ENCODE measurements at places on chromosomes 7 and 10.
A peak's percentile ranks its signal among the peaks of the same experiment; 100 is the strongest.

- DNase-seq, result peak; percentile 76
Measured at GRCh38 chr10:94403380-94404213, 1.3 kb downstream of the TBC1D12 start.

DNA sequence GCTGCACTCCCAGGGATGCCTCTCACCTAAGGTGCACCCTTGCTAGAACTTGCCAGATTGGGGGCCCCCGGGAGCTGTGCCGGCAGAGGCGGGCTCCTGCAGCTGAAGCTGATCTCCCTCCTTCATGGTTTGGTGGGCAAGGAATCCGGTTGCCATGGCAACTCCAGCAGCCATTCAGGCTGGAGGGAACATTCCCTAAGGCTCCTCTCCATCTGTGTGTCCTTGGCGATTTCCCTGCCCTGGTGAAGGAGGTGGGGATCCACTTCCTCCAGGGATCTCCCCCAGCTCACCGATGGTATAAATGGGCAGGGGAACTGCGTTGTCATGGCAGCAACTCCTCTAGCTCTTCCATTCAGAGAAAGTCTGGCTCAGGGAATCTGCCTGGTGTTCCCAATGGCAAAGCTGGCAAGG is 49.6 kb upstream of the GPR158 start:
- no peak for DNase-seq

- peak; percentile 51 for DNase-seq
Measured at GRCh38 chr7:107047902-107048782, 3.6 kb downstream of the PRKAR2B start.

DNA sequence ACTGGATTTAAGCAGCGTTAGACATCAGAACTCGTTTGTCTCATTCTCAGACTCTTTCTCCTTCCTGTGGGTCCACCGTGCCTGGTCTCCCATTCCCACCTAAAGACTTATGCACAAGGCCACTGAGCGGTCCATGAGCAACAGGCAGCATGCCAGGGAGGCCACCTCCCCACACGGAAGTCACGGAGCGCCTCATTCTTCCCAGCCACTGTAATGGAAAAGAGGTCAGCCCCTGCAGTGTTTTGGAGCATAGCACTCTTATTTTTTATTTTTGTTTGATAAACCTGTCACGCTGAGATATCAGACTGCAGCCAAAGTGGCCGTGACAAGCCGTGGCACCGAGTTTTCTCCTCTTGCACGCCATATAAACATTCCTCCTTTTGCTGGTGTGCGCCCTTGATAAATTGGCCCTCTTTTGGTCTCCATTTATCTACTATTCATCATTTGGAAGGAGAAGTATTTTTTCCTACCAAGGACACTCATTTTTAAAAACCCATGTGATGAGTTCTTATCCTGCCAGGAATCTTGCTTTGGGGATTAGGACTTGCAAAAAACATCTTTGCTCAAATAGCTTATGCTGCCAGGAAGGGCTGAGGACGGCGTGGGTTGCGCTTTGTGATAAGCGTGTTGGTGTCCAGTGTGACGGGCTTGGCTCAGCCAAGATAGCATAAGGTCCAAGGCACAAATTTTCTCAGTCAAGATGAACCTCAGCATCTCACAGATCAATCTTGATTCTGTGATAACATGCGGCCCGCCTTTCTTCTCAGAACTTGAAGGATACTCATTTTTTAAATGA is 206.0 kb downstream of the CCDC3 start:
- DNase-seq, result no peak

- no peak for DNase-seq
Measured at GRCh38 chr10:32893434-32893833, 64.6 kb downstream of the ITGB1 start.

DNA sequence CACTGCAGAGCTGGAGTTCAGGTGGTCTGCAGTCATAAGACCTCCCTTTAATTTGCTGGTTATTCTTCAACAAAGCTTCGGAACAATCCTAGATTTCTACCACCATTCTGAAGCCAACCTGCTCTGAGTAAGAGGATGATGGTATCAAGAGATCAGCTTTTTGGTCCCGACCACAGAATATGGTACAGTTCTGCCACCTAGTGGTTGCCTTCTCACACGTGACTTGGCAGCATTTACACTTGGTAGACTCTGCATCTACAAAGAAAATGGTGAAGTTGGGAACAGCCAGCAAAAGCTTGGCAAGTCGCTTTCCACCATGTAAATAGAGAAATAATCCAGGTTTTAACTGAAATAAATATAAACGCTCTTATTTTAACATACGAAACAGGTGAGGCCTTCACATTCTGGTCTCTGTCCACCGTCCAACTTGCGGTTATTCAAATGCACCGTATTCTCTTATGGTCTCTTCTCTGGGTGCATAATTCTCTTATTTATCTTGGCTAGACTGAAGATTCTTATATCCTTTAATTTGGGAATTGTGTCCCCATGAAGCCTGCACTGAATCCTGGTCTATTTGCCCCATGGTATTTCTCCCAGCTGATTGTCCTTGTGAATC is 173.9 kb upstream of the GRM3 start:
- DNase-seq, result peak; percentile 81

- DNase-seq, result peak; percentile 5
Measured at GRCh38 chr10:78335691-78336401, 302.2 kb downstream of the RPS24 start.

- DNase-seq, result no peak
Measured at GRCh38 chr10:131553581-131553980, 242.1 kb upstream of the TCERG1L start.

DNA sequence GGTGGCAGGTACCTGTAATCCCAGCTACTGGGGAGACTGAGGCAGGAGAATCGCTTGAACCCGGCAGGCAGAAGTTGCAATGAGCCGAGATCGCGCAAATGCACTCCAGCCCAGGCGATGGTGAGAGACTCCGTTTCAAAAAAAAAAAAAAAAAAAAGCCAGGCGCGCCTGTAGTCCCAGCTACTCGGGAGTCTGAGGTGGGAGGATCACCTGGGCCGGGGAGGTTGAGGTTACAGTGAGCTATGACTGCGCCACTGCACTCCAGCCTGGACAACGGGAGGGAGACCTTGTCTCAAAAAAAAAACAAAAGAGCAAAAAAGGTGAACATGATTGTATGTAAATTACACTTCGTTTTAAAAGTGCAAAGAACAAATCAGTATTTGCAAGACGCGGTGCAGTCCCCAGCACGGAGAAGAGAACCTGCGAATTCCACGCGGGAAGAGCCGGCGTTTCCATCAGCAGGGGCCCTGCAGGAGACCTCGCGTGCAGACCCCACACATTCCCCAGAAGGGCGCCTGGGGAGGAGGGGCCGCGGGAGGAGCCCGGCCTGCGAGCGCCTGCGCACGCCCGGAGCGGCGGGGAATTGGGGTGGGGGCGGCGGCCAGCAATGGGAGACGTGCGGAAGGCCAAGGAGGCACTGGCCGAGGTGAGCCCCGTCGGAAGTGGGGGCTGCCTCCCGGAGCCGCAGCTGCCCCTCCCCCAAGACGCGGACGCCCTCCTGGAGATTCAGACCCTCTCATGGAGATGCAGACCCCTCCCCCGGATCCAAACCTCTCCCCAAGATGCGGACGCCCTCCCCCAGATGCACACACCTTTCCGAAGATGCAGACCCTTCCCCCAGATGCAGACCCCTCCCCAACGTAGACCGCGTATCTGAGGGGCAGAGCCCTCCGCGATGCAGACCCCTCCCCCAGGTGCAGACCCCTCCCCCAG is 16.7 kb upstream of the SUN1 start:
- DNase-seq, result no peak

DNA sequence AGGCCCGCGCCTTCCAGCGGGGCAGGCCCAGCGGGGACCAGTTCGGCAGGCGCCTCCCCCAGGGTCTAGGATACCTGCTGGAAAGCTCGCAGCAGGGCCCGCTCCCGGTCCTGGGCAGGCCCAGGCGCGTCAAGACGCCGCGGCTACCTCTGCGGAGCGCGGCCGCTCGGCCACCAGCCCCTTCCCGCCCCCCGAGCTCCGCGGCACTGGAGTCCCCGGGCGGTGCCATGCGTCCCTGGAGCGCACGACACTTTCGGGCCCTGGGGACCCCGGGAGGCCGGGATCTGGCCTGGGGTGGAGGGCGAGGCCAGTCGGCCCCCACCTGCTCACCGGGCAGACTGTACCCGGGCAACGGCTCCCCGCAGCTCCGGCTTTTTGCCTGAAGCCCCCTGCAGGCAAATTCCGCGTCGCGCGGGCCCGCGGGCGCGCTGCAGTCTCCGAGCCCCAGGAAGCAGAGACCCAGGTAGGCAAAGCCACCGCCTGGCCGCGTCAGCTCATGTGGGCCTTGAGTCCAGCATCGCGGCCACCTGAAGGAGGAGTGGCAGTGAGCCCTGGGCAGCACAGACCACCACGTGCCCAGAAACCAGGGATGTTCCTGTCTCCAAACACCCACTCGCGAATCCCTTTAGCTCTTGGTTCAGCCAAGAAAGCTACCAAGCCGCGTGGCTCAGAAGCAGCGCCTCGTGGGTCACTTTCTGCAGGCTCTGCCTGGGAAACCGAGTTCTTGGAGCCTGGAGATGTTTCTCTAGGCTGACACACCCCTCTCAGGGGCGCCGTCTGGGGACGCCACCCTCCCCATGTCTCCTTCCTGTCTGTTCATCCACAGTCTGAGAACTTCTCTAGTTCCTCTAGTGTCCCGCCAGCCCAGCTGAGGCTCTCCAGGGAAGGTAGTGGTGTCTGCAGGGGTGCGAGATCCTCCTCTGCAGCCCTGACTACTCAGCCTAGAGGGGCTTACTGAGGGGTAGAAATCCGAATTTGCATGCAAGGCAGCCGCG is 46.1 kb upstream of the APBB1IP start:
- DNase-seq, result no peak

DNA sequence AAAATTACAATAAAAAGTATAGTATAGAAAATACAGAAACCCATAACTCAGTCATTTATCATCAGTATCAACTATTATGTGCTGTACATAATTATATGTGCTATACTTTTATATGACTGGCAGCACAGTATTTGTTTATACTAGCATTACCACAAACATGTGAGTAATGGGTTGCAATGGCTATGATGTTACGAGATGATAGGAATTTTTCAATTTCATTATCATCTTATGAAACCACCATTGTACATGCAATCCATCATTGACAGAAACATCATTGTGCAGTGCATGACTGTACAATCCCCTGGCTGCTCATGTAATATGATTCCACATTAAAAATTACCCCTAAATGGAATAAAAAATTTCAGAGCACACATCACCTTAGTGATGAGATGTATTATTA is 55.7 kb upstream of the TMEM229A start:
- DNase-seq, result no peak
